ENCODE measurements at places on chromosomes 6 and 20.

- DNase-seq: no peak
Observed at GRCh38 chr6:54335871-54336270, 27.6 kb downstream of the TINAG start.

- DNase-seq: no peak
Observed at GRCh38 chr6:168968228-168968627, 285.4 kb downstream of the THBS2 start.

DNA sequence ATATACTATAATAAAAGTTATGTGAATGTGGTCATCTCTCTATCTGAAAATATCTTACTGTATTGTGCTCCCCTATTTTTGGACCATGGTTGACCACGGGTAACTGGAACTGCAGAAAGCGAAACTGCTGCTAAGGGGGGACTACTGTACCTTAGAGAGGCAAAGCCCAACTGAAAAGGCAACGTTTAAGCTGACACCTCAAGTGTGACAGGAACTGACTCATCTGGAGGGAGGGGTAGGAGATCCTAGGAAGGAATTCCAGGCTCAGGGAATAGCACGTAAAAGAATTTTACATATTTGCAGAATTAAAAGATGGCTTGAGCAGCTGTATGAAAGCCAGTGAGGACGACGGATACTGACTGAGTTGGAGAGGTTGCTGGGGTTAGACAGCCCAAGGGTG is 34.8 kb downstream of the ELOVL2 start:
- no peak for DNase-seq

DNA sequence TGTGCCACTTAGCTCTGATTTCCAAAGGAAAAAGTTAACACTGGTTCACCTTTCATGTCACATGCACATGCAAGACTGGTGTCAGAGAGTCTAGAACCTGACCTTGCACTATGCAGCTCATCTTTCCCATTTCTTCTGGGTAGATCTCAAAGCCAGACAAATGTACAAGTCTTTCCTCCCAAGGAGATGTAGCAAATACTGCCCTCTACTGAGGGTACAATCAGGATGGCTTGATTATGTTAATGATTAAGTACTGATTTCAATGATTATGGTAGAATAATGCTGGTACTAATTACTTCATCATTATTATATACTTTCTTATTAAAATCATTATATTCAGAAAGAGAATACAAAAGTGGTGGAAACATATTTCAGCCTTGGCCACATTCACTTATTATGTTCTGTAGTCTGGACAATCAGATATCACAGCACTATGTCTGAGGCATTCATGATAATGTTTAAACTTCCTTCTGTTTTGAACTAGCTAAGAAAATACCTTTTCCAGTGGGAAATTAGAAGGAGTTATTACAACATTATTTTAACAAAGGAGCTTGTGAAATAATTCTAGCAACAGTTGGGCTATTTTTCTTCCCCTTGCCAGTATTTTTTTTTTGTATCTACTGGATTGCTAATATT is 68.5 kb upstream of the FOXO3 start:
- DNase-seq: no peak

- no peak for DNase-seq
Observed at GRCh38 chr6:7758456-7758855, 32.6 kb downstream of the BMP6 start.

GRCh38 chr6:143200167-143200770 is 139.6 kb downstream of the AIG1 start:
- no peak for DNase-seq

GRCh38 chr6:161192636-161193411 is 81.0 kb downstream of the AGPAT4 start:
- no peak for DNase-seq

GRCh38 chr20:45361793-45362192 is 1.2 kb upstream of the SYS1 start:
- DNase-seq: no peak

- DNase-seq: no peak
Observed at GRCh38 chr6:18497006-18497405, 109.9 kb downstream of the RNF144B start.

DNA sequence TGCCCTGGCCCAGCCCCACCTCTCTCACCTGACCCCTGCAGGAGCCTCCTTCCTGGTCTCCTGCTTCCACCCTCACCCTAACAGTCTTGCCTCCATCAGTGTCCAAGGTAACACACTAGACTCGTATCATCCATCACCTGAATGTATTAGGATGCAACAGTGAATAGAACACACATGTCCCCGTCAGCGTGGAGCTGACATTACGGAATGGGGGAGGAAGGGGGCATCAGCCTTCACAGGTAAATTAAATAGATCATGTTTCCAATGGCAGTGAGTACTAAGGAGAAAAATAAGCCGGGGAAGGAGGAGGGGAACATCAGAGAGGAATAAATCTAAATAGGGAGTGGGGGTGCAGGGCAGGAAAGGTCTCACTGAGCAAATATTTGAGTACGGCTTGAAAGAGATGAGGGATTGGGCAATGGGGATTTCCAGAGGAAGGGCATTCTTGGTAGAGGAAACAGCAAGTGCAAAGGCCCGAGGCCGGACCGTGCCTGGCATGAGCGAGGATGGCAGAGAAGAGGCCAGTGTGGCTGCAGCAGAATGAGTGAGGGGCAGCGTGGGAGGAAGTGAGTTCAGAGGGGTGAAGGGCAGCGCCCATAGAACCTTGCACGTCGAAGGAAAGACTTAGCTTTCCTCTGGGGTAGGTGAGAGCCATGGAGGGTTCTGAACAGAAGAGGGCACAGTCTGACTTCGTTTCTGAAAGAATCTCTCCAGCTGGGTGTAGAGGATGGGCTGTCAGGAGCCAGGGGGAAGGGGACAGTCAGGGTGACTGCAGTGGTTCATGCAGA is 110.1 kb upstream of the PTPN1 start:
- DNase-seq: no peak

DNA sequence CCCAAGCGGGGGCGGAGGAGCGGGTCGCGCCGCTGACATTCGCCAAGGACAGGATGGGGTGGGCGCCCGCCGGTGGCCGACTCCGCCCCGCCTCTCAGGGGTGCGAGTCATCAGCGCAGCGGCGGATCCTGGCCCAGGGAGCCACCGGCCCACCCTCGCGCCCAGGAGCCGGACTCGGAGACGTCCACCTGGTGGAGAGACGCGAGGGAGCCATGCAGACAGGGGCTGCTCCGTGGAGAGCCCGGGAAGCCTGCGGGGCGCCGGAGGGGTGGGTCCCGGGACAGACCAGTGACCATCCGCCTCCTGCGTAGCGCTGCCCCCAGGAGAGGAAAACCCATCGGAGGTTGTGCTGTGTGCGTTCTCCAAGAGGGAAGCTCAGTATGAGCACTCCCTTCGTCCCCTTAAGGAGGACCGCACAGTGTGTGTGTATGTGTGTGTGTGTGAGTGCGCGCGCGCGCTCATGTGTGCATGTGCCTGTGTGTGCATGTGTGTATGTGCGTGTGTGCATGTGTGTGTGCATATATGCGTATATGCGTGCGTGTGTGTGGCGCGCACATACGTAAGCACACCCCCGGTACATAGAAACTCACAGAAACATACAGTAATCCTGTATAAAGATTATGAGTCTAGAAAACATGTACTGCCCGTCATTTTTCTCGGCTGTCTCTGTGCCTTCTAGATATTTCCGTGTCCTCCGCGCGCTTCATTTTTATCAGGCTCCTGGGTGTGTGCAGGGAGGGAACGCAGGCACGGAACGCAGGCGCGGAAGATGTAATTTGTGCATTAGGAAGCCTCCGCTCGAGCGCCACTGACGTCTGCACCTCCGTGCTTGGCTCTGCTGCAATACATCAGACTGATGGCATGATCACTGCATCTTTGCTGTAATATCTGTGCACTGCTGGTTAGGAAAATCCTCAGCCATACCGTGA is 158.9 kb downstream of the TBXT start:
- no peak for DNase-seq
